ENCODE measurements at places on chromosomes 11 and 22. TPM values are rescaled to one million over a fixed set of nuclear protein-coding genes. Genes with fewer than 3 reads are reported as not detected.

DNA sequence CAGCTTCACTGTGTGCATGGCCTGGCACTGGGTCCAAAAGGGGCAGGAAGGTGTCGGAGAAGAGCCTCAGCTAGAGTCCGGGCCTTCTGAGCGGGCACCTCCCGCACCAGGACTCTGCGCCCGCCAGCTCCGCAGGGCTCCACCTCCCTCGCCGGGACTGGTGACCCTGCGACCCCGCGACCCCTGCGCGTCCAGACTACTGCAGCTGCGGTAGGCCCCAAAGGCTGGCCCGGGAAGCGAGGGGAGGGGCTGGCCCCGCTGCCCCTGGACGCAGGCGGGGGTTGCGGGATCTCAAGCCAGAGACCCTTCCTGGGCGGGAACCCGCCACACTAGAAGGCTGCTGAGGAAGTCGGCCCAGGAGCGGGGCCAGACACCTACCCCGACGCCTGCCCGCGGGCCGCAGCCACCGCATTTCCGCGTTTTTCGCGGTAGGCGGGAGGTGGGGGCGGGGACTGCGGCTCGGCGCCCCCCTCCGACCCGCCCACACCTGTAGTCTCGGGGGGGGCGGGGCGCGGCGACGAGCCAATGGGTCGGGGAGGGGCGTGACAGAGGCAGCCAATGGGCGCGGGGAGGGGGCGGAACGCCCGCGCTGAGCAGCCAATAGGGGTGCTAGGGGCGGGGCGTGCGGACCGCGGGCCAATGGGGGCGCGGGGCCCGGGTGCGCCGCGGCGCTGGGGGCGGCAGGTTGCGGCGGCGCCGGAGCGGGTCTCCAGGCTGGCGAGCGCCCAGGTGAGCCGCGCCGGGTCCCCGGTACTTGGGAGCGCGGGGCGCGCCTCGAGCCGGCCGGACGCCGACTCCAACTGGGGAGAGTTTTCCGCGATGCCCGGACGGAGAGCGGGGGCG is at the start of the genes LMNTD2 and RASSF7:
LMNTD2 (minus strand) TSS at position 434 of the 843 bp plus-strand sequence; CDS start at position 412, 22 bp downstream.
RASSF7 (plus strand) TSS at position 666 of the 843 bp plus-strand sequence. CDS start 799 bp downstream, outside the sequence.
- DNase-seq = peak; percentile 85

Gene ARVCF
- 5.4 TPM for total RNA-seq

DNA sequence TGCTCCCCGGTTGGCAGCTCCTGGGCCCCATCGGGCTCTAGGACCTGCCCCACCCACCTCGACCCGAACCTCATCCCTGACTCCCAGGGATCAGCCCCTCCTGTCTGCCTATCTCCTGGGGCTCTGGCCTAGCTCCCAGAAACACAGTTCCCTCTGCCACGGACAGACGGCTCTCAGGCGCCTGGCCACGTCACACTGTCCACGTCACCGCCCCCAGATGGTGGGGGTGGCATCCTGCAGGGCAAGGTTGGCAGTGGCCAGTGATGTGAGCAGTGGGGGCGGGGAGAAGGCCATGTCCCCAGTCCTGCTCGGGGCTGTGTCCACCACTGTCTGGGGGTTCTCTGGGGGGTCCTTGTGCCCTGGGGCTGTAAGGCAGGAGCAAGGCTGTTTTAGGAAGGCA is 29.2 kb downstream of the SYT7 start:
- DNase-seq = peak; percentile 3

Gene MED19
- total RNA-seq = 14.1 TPM

Gene SCARF2
- total RNA-seq = 15.3 TPM

- no peak for DNase-seq
Measured at GRCh38 chr11:74235121-74235520, 64.0 kb downstream of the PPME1 start.

Gene SCUBE2
- total RNA-seq = 2.6 TPM

Gene TP53AIP1
- 0.13 TPM for total RNA-seq

DNA sequence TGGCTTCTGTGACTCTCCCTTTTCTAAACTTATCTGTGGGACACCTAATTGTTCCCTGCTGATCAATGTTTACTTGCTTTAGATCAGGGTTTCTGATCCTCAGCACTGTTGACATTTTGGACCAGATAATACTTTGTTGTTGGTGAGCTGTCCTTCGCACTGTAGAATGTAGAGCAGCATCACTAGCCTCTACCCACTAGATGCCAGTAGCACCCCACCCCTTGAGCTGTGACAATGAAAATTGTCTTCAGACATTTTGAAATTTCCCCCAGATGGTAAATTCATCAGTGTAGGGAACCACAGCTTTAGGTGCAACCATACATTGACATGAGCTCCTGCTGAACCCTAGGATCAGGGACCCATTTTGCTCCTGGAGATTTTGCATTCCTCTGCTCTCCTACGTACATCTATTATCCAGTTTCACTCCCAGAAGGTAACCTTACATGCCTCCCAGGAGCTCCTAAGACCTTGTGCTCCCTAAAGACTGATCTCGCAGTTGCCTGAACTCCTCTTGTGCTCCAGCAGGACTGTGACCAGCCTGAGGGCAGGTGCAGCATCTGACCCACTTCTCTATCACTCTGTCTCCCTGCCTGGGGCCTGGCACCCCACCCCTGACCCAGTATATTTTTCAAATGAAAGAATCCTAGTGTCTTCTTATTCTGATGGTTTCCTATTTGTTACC is 107.8 kb downstream of the FAR1 start:
- DNase-seq = peak; percentile 35

GRCh38 chr11:2272228-2272945 is 2.0 kb upstream of the ASCL2 start:
- no peak for DNase-seq

Gene INPP5J
- total RNA-seq = 0.26 TPM

DNA sequence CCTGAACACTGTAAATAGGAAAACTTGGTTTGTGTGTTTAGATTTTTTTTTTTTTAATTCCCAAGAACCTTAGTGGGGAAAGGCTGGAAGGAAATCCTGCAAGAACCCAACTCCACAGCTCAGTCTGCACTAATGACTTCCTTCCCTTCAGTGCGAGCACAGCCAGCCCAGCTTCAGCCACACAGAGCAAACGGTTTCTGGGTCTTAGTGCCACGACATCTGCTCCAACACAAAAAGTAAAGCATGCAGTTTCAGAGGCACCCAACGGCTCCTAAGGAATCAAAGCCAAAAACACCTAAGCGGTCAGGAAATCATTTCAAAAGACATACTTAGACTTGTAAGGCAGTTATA is 236.1 kb downstream of the TTC28 start:
- peak; percentile 38 for DNase-seq

Measured in SK-MEL-5 (cell line).